ENCODE measurements at places on chromosomes 16 and 17.
A peak's percentile ranks its signal among the peaks of the same experiment; 100 is the strongest.

DNA sequence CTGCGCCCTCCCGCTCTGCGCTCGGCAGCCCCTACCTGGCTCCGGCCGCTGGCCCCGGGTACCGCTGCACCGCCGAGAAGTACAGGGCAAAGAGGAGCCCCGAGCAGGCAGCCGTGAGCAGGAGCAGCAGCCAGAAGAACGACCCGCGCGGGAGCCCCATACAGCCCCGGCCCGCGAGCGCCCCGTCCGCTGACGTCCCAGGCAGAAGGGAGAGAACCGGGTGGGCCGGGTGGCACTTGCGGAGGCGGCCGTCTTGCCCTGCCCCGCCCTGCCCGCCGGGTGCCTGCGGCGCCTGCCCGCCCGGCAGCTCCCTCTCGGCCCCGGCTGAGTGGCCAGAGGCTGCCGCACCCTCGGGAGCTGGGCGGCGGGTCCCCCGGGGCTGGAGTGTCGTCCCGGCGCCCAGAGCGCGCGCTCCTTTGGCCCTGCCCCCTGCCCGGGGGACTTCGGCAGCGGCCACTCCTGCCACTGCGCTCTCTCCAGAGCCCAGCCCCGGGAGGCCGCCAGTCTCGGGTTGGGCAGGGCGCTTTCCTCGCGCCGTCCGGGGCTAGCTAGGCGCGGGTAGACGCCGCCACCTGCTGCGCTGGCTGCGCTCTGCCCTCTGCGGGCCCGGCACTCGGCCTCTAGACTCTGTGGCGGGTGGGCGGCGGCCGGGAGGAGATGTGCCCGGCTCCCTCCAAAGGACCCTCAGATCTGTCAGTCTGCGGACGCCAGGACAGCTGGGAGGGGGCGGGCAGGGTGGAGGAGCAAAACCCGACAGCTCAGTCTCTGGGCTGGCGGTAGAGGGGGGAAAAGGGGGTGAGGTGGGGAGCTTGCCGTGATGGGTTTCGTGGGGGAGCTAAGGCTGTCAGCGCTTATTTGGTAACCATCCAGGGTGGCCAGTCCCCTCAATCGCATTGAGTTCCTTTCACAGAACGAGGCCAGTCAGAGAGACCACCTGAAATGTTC lies at the start of gene ST6GALNAC2:
TSS of gene ST6GALNAC2 (minus strand) at position 212 of the 945 bp plus-strand sequence. CDS start at position 160, 52 bp downstream.
- peaks cover 10% of the 10 kb centered on the region for H3K4me1 ChIP-seq
- ATAC-seq, result peak; percentile 81
- no peaks in the 10 kb centered on the region for H3K36me3 ChIP-seq
- H3K4me3 ChIP-seq, result peak within 1 kb of the TSS; percentile 67
- H3K27ac ChIP-seq, result peak within 1 kb of the TSS; percentile 51

DNA sequence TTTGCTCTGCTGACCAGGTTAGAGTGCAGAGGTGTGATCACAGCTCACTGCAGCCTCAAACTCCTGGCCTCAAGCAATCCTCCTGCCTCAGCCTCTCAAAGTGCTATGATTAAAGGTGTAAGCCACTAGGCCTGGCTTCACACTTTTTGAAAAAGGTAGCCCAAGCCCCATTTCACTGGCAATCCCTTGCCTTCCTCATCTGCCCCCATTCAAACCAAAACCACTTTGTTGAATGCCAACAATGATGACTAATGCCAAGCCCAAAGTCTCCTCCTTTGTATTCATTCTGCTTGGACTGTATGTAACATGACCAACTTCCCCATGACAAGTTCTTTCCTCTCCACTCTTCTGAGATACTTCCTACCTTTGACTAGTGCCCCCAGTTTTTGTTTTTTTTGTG lies 33.1 kb downstream of the N4BP1 start:
- no peaks in the 10 kb centered on the region for H3K4me1 ChIP-seq
- ATAC-seq, result no peak
- no peaks in the 10 kb centered on the region for H3K36me3 ChIP-seq
- H3K27me3 ChIP-seq, result no peaks in the 10 kb centered on the region
- no peak overlapping the region for H3K27ac ChIP-seq
- no peak overlapping the region for H3K4me3 ChIP-seq

DNA sequence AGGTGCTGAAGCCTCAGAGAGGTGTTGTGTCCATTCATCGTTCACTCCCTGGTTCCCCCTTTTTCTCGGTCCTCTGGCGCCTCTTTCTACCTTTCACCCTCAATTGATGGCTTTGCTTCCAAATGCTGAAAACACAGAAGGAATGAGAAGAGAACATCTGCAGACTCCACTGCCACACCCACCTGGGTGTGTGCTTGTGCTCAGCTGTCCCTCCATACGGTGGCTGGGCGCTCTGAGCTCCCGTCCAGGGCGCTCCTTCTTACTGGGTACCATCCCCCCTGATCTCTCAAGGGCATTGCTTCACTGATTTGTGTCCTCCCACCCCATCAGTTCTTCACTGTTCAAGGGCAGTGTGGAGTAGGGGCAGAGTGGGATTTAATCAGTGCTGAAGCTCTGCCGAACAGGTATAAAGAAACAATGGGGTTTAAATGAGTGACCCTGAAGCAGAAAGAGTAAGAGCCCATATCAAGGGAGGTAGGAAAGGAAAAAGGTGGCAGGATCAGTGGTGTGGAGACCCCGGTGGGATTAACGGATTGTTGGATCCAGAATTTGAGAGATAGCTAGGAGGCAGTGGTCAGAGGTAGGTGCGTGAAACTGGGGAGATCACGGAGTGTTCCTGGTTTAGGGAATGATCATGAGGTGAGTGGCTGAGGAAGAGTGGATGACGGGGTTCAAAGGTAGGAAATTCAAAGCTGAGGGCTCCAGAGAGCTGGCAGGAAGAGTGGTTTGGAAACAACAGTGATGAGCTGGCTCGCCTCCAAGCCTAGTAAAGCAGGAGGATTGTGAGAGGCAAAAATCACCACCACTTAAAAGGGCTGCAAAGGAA lies 40.8 kb downstream of the MRTFB start:
- H3K27ac ChIP-seq, result peak overlapping the region; percentile 66
- H3K27me3 ChIP-seq, result no peaks in the 10 kb centered on the region
- no peak overlapping the region for H3K4me3 ChIP-seq
- no peaks in the 10 kb centered on the region for H3K36me3 ChIP-seq
- peaks cover 22% of the 10 kb centered on the region for H3K4me1 ChIP-seq
- ATAC-seq, result peak; percentile 47

DNA sequence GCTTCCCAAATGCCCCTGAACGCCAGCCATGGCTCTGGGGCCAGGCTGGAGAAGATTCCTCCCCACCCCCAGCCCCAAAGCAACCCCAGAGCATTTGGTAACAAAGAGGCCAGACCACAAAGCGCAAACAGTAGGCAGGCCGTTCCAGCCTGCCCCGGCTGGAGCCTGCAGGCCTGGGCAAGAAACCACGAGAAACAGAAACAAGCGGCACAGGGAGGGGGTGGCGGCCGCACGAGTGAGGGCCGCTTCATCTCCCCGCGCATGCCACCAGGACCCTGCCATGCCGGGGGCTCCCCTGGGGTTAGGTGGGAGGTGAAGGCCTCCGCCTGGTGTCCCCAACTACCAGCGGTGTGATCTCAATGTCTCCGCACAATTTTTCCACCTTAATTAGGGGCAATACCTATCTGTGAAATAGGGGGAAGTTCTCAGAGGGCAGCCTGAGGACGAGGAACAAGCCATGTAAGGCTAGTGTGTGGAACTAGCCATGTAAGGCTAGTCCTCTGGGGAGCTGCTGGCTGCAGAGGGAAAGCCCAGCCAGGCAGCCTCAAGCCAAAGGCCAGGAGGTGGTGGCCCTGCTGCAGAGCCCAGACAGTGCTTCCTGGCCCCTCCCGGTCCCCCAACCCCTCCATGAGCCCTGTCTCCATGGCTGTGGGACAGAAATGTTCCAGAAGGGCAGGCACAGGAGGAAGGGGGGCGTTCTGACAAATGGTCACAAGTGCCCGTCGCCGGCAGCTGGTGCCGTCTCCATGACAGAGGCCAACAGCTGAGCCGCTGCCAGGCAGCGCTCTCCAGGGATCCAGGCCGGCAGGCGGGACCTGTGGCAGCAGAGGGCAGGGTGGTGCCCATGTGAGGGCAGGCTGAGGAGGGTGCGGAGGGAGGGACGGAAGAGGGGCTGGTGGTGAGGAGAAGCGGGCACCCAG lies 14.5 kb upstream of the MTSS2 start:
- H3K27me3 ChIP-seq, result no peaks in the 10 kb centered on the region
- no peak for ATAC-seq
- peaks cover 98% of the 10 kb centered on the region for H3K4me1 ChIP-seq
- H3K4me3 ChIP-seq, result no peak overlapping the region
- H3K27ac ChIP-seq, result peak overlapping the region; percentile 98
- H3K36me3 ChIP-seq, result no peaks in the 10 kb centered on the region

GRCh38 chr17:71304498-71305158 lies 816.2 kb upstream of the SOX9 start:
- no peak overlapping the region for H3K27ac ChIP-seq
- ATAC-seq, result no peak
- H3K27me3 ChIP-seq, result no peaks in the 10 kb centered on the region
- no peaks in the 10 kb centered on the region for H3K36me3 ChIP-seq
- no peak overlapping the region for H3K4me3 ChIP-seq

GRCh38 chr16:89422905-89423630 lies 67.3 kb downstream of the ANKRD11 start:
- H3K36me3 ChIP-seq, result no peaks in the 10 kb centered on the region
- H3K4me1 ChIP-seq, result no peaks in the 10 kb centered on the region
- peak overlapping the region; percentile 57 for H3K27ac ChIP-seq
- no peaks in the 10 kb centered on the region for H3K27me3 ChIP-seq
- H3K4me3 ChIP-seq, result no peak overlapping the region

DNA sequence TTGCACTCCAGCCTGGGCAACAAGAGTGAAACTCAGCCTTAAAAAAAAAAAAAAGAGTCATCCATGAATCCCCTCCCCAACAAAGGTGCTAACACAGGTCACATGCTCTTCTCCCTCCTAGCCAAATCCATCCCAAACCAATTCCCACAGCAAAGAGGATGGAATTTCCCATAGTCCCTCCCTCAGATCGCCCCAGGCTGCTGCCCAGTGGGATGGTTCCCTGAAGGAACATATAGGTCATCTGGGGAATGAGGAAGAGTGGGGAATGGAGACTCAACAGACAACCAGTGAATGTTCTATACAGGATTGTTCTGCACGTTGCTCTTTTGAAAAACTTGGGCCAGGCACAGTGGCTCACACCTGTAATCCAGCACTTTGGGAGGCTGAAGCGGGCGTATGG lies 18.2 kb downstream of the LGALS3BP start:
- H3K27me3 ChIP-seq, result no peaks in the 10 kb centered on the region
- H3K4me3 ChIP-seq, result no peak overlapping the region
- no peak for ATAC-seq
- H3K27ac ChIP-seq, result no peak overlapping the region
- peaks cover 4% of the 10 kb centered on the region for H3K4me1 ChIP-seq

- H3K27me3 ChIP-seq, result no peaks in the 10 kb centered on the region
- H3K4me3 ChIP-seq, result peak overlapping the region; percentile 40
- peaks cover 8% of the 10 kb centered on the region for H3K4me1 ChIP-seq
- no peaks in the 10 kb centered on the region for H3K36me3 ChIP-seq
- peak; percentile 80 for ATAC-seq
These were observed 136.6 kb upstream of the RPH3AL start for GRCh38 chr17:488993-489757.

- H3K36me3 ChIP-seq, result peaks cover 2% of the 10 kb centered on the region
- no peaks in the 10 kb centered on the region for H3K27me3 ChIP-seq
- H3K4me1 ChIP-seq, result peaks cover 6% of the 10 kb centered on the region
- ATAC-seq, result no peak
- no peak overlapping the region for H3K27ac ChIP-seq
These were observed 77.2 kb downstream of the AATF start for GRCh38 chr17:37025847-37026530.

DNA sequence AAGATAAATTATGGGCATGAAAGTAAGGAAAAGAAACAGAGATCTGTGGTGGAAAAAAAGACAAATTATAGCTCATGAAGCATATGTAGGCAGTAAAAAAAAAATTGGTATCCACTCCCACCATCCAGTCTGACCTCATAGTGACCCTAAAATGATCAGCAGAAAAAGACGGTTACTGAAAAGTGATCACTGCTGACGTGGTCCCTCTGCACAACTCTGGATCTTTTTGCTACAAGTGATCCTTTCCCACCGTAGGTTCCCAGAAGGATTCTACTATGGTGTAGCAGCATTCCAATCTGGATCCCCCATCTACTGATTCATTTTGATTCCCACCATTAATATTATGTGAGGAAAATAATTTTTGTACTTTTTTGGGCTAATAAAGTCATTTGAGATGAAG lies 10.9 kb upstream of the CHST6 start:
- no peak overlapping the region for H3K4me3 ChIP-seq
- H3K4me1 ChIP-seq, result no peaks in the 10 kb centered on the region
- peak overlapping the region; percentile 7 for H3K27ac ChIP-seq
- H3K27me3 ChIP-seq, result no peaks in the 10 kb centered on the region

All from gastroesophageal sphincter (tissue), 4 donors.